D341Med (cell line): ENCODE measurements at places on chromosomes 7 and 10.

DNA sequence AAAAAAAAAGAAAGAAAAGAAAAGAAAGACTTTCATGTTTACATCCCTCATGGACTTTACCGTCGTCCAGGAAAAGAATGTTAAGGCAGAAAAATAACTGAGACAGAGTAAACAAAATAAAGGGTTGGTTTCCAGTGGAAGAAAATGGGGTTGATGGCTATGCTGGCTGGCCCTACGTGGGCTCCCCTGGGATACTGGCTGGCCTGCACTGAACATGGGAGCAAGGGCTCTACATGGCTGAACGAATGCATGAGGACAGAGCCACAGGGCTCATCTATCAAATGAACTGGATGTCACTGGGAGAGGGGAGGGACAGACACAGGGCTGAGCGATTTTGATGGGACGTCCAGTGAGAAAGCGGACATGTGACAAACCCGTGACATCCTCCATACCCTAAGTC is 2.5 kb upstream of the UCMA start:
- no peak for DNase-seq

GRCh38 chr10:93921338-93921737 is 27.6 kb downstream of the SLC35G1 start:
- DNase-seq: peak; percentile 20

DNA sequence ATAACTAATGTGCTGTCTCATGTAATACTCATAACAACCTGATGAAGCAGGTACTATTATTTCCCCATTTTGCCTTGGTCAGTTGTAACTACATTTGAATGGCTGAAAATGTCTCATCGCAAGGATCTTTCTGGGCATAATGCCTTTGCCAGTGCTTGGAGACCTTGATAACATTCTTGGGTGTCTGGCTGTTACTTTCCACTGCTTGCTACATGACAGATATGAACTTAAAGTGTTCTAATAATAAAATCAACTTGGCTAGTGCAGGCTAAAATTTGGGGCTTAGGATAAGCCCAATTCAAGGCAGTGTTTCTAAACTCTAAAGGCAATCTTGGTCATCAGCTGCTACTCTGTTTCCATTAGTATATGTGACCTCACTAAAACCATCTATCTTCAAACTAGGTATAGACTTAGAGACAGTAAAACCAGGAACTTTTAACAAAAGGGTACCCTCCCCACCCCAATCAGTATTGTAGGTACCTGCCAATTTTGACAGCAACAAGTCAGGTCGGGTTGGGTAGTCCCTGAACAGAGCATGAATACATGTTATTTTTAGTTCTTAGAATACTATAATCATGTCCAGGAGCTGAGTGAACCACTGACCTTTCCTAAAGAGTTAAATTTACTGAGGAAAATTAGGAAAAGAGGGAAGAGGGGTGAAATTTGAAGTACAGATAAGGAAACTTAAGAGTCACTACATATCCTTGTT is 68.2 kb upstream of the AHR start:
- no peak for DNase-seq

- DNase-seq: no peak
These were observed 55.6 kb downstream of the NOC3L start for GRCh38 chr10:94307046-94307615.

DNA sequence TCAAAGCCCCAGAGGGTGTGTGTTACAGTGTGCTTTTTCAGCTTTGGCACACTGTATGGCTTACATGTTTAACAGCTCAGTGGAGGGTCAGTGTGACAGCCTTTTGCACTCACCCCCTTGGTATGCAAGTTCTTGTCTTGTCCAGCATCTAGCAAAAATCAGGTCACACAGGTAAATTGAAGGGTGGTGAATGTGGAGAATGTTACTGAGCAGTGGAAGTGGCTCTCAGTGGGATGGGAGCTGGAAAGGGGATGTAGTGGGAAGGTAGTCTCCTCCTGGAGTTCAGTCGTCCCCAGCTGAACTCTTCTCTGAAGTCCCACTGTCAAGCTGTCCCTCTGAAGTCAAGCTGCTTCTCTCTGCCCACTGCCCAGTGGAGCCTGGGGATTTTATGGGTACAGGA is 21.0 kb upstream of the C10orf90 start:
- DNase-seq: no peak

DNA sequence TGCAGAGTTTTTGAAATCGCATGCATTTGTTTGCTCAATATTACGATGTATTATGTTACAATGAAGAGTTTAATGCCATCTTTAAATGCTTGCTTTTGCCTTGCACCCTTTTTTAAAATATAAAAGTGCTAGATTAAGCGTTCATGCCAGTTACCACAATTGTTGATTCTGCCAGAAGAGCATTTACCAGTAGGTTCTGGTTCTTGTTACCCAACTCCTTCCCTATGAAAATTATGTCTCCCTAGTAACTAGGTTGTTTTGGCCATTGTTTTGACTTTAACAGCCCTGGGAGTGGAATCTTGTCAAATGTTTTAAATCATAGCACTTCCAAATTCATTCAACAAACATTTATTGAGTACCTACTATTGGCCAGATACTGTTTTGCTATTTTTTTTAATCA is 32.8 kb upstream of the CDK14 start:
- DNase-seq: no peak

DNA sequence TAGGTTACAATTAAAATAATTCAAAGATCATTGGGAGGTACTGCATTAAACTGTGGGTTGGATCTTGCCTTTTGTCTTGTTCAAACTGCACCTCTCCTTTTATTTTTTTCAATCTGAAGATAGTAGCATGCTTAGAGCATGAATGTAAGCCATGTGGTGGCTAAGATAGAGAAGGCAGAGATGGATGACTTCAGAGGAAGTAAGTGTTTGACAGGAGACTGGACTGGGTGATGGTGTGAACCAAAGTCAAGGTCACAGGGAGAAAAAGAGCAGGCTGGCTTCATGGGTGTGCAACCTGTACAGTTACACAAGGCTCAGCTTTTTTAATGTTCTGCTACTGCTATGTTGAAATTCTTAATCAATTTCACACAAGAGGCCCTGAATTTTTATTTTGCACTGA is 85.6 kb downstream of the ZEB1 start:
- no peak for DNase-seq

DNA sequence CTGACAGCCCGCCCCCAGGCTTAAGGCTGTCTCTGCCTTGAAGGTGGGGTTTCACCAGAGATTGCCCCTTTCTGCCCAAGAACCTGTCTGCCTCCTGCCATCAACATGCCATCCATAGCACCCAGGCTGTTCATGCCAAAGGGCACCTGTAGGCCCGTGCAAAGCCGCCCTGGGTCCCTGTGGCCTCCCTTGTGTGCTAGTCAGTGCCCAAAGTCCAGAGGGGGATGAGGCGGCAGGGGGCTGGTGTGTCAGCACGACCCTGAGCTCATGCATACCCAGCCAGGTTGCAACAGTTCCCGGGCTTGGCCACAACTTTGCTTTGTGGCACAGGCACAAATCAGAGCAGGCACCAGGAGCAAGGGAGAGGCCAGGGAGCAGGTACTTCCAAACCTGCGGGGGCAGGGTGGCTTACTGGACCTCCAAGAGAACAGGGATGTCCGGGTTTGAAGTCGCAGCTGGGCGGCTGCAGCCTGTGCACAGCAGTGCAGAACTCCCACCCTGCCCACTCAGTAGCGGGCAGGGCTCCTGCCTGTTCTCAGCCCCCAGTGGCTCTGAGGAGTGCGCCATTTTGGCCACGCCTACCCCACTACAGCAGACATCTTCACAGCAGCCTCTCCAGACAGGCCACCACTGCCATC is 671.1 kb upstream of the GRM3 start:
- DNase-seq: no peak

DNA sequence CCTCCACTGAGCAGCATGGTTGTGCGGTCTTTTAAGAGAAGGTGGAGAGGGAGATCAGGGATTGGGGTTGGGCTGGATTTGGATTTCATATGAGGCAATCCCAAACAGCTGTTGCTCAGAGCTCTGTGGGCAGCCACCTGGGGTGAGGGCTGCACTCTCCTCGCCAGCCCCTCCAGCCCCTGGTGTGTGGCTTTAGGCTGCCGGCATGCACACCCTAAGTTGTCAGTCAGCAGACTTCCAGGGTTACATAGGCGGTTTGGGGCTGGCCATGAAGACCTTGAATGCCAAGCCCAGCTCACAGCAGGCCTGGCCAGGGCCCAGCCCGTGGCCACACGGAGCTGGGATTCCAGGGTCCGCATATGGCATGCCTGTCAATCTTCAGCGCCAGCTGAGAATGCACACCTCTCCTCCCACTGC is 54.8 kb downstream of the ZMIZ1 start:
- no peak for DNase-seq

GRCh38 chr7:48109848-48110663 is 21.0 kb downstream of the UPP1 start:
- DNase-seq: peak; percentile 83
